ENCODE measurements at places on chromosomes 4 and X.

DNA sequence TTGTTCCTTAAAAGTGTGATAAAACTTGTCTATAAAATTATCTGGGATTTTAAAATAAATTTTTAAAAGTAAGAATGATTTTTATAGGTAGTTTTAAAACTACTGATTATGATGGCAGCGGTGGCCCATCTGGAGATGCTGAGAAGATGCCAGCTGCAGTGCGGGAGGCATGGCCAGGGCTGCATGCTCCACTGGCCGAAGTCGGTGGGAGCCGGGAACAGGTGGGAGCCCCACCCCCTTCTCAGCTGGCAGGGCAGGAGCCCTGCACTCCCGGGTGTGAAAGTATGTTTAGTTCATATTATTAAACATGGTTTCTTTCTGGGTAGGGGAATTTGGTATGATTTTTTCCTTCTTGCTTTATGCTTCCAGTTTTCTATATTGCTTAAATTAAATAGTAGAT, 63.8 kb downstream of the CORIN start:
- DNase-seq: no peak

GRCh38 chr4:176538217-176538925, 218.6 kb downstream of the SPCS3 start:
- DNase-seq: no peak

DNA sequence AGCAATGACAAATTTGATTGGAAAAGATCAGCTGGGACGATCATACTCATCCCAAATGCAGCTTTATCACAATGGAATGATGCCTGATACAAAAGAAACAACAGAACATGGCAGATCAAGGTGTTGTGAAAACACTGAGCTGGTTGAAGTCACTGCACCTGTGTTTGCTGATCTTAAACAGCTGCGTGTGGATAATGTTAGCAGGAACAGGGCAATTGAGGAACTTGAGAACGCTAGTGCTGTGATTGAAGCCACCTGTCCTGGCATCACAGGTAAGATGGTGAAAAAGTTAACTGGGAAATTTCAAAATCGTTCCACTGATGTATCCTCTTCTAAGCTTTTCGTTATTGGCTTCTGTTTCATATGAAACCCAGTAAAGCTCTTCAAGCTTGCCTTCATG, 27.4 kb upstream of the SOD3 start:
- no peak for DNase-seq

DNA sequence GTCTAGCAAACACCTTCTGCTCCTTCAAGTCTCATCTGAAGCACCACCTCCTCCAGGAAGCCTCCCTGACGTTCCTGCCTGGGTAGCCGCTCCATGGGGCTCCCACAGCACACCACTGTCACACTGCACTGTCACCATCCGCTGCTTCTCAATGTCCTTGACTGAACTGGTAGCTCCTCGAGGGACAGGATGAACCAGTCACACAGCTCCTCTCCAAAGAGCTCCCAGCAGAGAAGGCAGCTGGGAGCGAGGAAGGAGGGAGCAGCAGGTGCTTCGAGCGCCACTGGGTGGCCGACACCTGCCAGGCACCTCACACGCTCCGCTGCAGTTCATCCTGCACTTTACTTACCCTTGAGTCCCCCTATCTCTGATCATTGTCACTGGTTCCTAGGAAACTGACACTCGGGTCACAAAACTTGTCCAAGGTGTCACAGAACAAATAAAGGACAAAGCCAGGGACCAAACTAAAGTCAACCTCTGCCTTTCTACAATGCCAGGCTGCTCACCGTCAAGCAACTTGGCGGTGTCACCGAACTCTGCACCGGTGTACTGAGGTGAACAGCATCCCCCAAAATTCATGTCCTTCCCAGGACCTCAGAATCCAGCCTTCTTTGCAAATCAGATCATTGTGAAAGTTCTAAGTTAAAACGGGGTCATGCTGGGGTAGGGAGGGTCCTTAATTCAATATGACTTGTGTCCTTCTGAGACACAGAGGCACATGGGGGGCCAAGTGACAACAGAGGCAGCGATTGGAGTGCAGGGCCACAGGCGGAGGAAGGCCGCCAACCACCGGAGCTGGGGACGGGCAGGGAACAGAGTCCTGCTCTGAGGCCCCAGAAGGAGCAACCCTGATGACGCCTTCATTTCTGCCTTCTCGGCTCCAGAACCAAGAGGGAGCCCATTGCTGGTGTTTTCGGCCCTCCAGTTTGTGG, 5.5 kb upstream of the S100P start:
- DNase-seq: no peak

DNA sequence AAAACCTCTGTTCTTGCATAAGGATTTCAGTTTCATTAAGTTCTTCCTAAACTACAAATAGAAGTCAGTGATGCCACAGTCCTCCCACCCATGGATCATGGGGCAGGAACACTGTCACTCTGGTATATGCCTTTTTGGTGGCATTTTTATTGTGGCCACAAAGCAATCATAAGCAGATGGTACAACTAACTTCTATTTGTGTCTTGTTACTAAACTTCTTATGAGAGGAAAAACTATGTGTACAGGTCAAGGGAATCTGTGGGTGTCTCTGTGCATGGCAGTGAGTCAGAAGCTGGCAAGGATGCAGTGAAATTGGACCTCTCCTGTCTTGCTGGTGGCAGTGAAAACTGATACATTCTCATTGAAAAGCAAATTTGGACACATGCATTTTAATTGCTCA, 245.0 kb upstream of the GPC4 start:
- DNase-seq: no peak

- DNase-seq: peak; percentile 51
These were observed 25.5 kb upstream of the MORC4 start for GRCh38 chrX:107025545-107025944.

DNA sequence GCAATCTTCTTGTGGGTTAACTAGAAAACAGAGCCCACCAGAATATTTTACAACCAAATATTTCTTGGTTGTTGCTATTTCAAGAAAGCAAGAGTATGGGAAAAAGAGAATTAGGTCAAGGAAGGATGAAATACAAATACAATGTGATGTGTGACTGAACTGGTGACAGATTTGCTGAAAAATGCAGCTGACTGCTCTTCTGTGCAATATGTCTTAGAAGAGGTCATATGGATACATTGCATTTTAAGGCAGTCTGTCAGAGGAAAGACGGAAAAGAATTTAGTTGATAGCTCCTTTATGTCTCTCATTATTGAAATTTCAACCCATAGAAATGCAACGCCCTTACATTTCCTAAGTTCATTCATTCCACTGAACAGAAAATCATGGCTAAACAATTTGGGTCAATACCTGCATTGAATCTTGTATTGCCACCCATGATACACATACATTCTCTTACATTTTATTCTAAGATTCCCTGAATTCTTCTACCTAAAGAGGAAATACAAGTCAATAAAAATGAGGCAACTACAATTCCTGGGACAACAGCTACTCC, 423.1 kb downstream of the ADAM29 start:
- no peak for DNase-seq

DNA sequence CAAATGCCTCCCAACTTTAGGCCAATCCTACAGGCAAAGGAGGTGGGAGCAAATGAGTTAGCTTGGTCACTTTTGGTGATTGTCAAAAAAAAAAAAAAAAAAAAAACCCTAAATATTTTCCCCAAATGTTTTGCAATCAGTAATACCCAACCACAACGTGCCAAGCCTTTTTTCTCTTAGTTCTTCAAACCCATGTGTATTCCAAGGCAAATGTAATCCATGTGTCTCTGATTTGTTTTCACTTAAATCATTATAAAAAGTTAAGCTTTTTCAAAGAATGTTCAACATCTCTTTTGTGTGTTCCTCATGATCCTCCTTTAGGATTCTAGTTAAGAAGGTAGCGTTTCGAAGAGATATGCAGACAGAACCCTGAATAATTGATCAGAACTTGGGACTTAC, 328.4 kb downstream of the PAPSS1 start:
- DNase-seq: no peak

DNA sequence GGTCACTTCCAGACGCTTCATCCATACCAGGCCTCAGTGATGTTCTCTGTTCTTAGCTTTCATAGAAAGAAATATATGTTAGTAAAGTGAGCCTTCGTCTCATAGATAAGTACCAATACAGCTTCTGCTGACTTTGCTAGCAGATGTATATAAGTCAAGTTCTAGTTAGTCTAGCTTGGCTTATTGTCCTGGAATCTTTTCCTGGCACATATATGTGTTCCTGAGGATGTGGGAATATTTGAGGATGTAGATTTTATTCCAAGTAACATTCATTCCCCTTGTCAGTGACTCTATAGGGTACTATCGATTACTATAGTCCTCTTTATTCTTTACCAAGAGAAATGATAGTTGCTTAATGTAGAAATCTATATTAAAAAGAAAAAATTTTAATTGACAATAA, 135.2 kb upstream of the FAM9C start:
- DNase-seq: no peak

DNA sequence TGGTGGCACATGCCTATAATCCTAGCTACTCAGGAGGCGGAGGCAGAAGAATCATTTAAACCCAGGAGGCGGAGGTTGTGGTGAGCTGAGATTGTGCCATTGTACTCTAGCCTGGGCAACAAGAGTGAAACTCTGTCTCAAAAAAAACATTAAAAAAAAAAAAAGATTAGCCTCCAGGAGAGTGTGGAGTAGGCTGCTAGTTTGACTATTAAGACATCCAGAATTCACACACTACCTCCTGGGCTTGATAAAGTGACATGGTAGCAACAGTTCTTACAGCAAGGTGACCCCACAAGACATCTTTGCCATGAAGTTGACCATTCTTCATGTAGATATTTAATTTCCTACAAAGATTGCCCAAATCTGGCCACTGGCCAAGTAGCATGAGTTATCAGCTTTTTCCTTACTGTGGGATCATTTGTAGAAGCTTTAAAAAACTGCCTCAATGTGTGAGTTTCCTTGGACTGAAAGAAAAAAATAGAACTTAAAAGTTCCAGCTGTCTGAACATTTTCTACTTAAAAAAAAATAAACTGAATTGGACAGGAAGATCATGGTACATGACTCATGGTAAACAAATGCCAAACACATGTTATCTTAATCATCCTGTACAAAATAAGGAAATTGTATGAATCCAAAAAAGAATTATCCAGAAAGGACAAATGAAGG, 35.3 kb upstream of the SPRY1 start:
- DNase-seq: no peak

DNA sequence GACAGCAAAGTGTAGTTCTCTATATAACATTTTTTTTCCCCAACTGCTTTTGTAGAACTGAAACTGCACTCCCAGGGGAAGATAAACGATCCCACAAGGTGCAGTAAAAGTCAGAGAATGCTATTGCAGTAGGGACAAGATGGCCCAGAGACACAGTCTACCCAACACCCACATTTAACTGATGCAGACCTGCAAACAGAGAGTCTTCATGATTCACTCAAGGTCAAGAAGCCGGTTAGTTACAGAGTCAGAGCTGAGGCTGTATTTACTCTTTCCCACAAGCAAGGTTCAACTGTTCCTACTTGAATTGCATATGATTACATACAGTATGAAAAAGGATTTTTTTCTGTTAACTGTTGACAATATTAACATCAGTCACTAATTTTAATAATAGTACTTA, 654.6 kb downstream of the IL1RAPL1 start:
- no peak for DNase-seq

DNA sequence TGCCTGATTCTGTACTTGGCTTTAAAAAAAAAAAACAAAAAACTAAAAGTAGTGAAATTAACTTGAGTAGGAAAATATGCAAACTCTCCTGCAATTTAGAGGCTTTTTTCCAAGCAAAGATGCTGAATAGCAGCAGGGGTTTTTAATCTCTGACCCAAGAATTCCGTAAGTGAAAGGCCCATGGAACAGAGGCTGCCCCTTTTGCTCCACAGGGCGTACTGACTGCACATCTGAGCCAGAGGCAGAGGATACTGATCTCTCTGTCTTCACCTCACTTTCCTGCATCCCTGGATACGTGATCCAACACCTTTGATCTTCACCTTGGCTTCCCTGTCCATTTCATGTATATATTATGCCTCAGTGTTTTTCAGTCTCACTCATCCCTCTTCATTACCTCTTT, 3.9 kb downstream of the FAM149A start:
- DNase-seq: no peak

DNA sequence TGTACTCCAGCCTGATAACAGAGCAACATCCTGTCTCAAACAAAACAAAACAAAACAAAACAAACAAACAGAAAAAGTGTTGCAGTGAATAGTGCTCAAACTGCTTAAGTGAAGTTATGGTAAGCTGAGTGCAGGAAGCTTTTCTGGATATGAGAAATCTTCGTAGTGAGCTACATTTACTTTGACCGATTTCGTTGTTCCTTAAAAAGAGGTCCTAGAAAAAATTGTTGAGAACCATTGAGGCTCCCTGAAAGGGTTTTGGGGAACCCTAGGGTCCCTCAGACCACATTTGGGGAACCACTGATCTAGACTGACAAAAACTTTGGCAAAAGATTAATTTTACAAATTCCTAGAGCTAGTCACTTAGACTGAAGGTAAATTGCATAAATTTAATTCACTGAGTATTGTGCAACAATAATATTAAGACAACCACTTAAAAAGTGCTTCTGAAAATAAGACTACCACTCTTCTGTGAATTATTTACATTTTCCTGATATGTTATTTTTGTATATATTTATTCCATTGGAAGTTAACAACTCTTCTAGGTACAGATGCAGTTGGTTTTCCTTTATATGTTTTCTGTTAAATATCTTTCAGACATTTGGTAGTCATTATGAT, 149.6 kb downstream of the FHIP1A start:
- no peak for DNase-seq

DNA sequence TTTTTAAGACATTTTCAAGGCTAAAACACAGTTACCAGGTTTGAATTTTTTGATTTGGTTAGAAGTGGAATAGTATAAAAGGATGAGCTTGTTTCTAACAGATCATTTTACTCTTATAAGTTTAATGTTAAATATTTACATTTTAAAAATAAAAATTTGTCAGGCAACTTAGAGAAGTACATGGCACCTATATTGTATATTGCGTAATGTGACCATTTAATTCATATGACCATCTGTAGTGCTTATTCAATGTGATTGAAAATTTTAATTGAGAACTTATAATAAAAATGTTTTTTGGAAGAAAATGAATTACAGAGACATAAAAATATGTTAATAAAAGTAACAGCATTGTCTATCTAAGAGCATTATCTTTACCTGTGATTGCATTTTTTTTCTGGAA, 1632.4 kb downstream of the RPA4 start:
- no peak for DNase-seq

- DNase-seq: no peak
These were observed 45.6 kb upstream of the FAM9C start for GRCh38 chrX:13090027-13090338.

DNA sequence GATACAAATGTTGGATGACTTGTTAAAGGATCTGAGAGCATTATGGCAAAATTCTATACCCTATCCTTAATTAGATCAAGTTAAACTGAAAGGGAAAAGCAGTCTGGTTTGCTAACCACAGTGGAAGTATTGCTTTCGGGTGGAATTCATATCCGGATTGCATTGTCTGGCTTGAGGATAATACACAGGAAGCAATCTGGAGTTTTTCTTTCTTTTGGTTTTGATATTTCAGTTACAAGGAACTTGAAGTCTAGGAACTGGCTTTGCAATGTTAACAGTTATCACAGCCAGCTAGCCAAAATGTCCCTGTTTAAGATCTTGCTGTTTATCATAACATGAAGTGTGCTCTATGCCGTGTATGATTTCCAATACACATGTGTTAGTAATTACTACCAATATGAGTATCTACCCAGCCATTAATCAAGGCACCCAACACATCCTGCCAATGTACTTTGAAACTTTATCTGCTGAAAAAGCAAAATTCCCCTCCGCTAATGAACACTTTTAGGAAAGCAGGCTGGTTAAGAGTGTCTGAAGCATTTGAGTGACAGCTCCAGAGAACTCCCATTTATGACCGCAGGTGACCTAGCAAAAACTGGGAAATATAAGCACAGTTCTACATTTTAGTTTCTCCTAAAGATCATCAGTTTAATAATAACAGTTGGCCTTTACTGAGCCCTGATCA, 146.4 kb downstream of the PALLD start:
- DNase-seq: no peak

- DNase-seq: no peak
These were observed 8.6 kb downstream of the FAM200B start for GRCh38 chr4:15690020-15690809.

All from HAP-1 (cell line).